NCI-H524 treated with DMSO at 0.1 percent for 48 hours (cell line): ENCODE measurements at places on chromosomes 13 and 19.

DNA sequence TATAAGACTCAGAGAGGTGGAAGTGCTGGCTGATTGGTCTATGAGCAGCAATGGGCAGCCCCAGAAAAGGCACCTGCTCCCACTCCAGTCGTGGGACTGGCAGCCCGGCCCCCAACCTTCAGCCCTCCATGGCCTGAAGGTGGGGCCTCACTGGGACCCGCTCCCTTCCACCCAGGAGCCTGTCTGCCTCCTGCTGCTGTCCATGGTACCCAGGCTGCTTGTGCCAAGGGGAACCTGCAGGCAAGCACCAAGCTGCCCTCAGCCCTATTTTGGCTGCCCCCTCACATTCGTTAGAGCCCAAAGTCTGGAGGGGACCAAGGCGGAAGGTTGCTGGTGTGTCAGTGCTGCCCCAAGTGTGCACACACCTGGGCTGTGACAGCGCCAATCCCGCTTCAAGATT is 2304.9 kb downstream of the PCDH9 start:
- DNase-seq = no peak

DNA sequence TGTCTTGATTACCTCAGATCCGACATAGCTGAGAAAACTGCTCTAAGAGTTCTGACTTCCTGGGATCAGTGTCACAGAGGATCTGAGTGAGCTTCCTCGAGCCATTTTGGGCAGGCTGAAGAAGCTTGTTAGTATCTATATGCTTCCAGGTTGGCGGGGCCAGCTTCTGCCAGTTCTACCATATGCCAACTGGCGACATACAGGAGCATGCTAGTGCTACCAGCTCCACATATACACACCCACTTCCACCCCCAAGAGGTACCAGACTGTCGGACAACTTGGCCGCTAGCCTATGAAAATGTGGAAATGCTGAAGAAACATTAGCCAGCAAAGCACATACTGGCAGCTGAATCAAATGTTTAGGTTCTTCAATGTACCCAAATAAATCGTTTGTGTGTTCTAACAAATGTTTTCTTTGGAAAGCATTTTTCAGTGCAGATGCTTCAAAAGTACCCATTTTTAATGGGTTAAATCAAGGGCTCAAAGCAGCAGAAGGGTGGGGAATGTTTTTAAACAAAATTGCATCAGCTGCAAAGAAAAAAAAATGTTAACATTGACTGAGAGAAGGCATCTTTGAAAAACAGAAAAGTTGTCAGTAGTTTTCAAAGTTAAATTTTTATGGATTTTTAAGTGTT is 163.7 kb downstream of the KLF12 start:
- no peak for DNase-seq

DNA sequence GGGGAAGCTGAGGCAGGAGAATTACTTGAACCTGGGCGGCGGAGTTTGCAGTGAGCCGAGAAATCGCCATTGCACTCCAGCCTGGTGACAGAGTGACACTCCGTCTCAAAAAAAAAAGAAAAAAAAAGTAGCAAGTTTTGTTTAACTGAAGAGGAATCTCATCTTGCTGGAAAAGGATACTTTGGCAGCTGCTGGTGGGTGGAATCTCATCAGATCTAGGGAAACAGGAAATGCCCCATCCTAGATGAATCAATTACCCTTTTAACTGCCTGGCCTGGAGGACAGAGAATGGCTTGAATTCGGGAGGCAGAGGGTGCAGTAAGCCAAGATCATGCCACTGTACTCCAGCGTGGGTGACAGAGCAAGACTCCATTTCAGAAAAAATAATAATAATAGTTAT is 8.4 kb downstream of the ZNF320 start:
- no peak for DNase-seq

DNA sequence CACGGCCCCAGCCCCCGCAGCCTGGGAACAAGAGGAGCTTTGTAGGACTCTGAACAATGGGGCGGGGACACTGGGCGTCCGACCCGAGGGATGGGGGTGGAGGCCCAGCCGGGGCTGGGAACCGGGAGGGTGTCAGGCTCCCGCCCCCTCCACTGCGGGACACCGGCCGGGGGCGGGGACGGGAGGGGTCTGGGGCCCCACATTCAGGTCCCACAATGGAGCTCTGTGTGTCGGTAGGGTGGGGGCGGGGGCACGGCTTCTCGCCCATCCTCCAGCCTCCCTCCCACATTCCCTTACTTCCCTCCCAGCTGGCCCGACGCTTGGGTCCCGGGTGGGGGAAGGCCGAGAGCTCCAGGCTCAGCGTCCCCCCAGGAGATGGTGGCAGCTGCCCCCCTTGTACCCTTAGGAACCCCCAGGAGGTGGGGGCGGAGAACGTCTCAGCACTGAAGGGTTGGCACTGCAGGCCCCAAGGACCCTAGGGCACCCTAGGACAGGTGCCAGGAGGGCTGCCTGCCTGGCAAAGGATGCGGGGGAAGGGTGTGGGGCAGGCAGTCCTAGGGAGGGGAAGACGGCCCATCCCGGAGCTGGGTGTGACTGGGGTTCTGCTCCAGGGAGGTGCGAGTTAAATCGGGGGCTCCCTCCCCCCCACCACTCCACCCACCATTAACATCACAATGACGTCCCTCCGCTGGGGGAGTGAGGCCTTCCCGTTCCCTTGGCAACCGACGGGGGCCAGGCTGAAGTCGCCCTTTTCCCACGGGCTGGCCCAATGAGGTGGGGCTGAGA is 5.3 kb downstream of the TTYH1 start:
- DNase-seq = no peak

GRCh38 chr13:110310541-110311442 is 3.7 kb downstream of the COL4A2 start:
- DNase-seq = no peak

GRCh38 chr19:54128796-54129616 is 8.6 kb upstream of the CNOT3 start:
- DNase-seq = no peak

DNA sequence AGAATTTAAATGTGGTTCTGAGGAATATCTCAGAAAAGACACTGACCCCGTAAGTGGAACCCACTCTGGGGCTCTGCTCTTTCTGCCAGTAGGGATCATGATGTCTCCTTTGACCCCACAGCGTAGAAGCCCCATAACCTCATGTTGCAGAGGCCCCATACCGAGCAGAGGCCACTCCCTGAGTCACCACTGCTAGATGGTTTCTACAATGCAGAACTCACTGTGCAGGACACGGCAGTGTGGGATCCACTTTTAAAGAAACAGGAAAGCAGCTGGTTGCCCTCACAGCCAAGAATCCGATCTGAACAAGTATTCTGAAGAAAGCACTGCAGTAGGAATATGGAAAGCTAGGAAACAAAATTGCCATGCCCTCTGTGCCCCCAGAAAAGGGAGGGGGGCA is 4.2 kb downstream of the SLC7A1 start:
- DNase-seq = no peak

GRCh38 chr13:64471916-64472315 is 2758.2 kb downstream of the PCDH9 start:
- no peak for DNase-seq

GRCh38 chr19:49973987-49974386 is 13.0 kb upstream of the SIGLEC11 start:
- DNase-seq = no peak

DNA sequence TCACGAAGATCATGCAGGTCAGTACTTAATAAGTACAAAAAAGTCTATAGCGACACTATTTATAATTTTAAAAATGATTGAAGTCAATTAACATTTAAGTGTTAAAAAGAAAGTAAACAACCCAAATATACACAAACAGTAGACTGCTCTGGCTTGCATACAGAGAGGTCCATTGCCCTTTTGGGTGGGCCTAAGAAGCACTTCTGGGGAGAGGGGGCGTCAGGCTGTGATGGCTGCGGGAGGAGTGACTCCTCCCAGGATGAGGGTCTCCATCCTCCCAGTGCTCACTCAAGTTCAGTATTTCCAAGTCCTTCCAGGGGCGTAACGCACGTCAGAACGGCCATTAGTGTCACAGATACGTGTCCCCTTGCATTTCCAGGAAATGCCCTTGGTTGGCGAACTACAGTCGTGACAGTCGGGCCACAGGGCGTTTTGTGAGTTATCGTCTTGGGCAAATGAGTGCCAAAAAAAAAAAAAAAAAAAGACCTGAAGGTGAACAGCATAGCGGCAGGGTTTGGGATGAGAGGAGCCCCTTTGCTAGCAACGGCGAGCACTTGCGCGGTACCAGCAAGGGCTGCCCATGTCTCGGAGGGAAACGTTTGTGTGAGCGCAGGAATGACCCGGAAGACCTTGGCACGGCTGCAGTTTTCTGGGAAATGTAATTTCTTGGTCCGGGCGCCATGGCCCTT is at the start of gene SCGB2B2:
Gene SCGB2B2, minus strand, starts transcription at position 463 of the 689 bp plus-strand sequence. CDS start 82,596 bp downstream, outside the sequence.
- DNase-seq = peak; percentile 72

DNA sequence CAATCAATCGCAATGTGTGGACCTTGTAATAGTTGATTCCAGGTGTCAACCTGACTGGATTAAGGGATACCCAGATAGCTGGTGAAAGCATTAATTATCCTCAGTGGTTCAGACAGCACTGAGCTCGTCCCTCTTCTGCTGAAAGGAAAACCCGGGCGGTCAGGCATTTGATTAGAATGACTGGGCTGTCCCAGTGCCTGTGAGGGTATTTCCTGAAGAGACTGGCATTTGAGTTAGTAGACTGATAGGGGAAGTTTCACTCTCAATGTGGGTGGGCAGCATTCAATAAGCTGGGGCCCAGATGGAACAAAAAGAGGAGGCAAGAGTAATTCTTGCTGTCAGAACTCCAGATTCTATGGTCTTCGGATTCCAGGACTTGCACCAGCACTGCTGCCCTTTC is 31.9 kb downstream of the KPNA3 start:
- DNase-seq = no peak

GRCh38 chr13:64234255-64234654 is 2818.6 kb upstream of the PCDH20 start:
- no peak for DNase-seq
